SK-N-SH treated with all-trans-retinoic acid at 6 μM for 48 hours (cell line): ENCODE measurements at places on chromosomes 3 and 15.

DNA sequence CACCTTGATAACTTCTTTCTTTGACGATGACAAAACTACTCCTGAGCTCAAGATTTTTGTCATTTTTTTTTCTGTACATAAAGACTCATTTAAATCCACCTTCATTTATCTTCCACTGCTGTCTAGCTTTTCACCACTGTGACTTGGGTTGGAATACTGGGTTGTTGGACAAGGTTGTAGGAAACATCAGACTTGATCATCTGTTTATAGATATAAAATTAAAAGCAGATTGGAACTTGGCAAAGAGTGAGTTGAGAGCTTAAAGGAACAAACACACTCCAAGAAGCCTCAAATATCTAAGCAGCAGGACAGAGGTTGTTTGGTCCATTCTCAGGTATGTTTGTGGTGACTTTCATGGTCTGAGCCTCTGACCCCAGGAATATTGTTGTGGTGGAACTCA lies 141.7 kb upstream of the NDN start:
- ATAC-seq, result no peak

DNA sequence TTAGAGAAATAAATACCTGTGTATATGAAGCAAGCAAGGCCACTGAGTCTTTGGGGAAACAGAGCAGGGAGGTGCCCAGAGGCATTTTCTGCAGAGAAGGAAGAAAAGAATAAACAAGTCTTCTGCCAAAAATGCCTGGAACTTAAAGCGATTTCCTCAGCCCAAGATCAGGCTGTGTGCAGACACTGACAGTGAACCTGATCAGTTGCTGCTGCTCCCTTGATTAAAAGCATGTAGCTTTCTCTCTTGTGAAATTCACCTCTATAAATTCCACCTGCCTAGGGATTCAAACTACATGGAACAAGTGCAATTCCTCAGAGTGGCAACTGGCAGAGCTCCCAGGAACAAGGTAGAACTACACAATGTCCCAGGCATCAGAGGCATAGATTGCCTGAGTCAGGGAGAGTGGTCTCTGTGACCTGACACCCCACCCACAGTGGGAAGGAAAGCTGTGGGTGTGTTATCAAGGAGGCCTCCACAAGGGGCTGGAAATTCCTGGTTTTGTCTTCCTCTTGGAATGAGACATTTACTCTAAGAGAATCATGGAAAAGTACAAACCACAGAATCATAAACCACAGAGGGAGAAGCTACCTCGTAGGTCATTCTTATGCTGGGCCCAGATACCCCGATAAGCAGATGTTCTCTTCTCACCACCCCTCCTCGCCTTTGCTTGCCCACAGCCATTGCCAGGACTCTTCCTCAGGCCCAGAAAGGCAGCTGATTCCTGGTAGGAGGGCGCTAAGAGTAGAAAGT lies 1.8 kb upstream of the ZBTB38 start:
- ATAC-seq, result peak; percentile 30

GRCh38 chr3:99969136-99969535 lies 145.2 kb downstream of the FILIP1L start:
- no peak for ATAC-seq

DNA sequence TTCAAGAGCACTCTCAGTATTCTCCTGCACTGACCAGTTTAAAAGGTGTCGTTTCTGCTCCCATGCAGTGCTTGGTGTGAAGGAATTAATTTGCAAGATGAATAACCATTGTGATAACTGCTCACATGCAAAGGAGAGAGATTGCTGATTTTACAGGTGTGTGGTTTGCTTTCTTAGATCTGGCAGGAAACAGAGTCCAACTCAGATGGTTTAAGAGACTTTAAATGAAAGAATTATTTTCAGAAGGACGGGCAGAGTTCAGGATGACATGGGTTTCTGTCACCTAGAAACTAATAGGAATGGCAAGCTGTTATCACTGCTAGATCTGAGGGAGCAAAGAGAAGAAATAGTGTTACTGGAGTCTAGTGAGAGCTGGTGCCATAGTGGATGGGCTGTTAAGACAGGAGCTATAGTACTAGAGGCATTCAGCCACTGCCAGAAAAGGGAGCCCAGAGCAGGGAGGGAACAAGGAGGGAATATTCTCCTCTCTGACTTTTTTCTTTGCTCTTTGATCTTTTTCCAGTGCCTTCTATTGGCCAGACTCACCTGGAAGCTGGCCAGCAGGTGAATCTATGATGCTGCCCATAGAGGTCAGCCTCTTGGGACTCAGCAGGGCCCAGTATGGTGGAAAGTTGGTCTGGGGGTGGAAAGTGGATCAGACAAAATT lies 14.9 kb downstream of the ATXN7 start:
- no peak for ATAC-seq

DNA sequence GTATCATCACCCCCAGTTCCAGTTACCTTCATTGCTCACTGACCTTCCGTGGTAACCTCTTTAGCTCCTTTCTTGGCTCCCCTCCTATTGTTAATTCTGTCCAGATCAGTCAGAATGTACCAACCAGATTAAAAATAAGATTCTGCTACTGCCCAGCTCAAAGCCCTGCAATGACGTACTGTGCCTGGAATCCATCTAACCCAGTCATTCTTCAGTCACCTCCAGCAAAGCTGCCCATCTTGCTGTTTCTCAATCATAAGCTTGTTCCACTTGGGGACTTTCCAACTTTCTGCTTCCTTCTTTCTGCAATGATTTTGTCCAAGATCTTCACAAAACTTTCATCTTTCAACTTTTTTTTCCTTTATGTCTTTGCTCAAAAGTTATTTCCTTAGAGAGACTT lies 512.0 kb upstream of the ZNF385D start:
- ATAC-seq, result peak; percentile 96

GRCh38 chr3:136954251-136954650 lies 3.5 kb upstream of the IL20RB start:
- no peak for ATAC-seq

DNA sequence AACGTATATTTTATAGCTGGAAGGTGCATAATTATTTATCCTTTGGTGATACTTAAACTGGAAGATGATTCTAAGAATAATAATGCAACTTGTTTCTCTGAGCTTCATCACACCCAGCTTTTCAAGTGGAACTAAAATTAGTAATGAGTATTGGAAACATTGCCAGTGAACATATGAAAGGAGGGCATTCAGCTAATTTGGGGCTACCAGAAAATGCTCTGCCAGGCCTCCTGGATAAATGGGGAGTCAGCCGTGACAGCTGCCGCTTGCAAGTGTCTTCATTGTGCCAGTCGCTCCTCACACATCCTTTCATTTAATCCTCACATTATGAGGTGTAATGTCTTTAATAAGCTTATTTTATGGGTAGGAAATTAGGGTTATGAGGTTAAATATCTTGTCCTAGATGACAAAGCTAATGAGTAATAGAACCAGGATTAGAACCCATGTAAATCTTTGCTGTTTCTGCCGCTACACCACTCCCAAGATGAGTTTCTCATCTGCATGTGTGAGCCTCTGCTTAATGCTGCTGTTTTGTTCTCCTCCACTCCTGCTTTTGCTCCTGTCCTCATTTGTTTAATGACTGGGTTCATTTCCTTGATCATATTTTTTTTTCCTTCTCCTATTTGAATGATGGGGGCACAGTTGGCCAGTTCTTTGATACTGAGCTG lies 155.7 kb downstream of the PLCL2 start:
- no peak for ATAC-seq

- no peak for ATAC-seq
Observed at GRCh38 chr3:23052620-23053019, 150.5 kb upstream of the UBE2E2 start.

DNA sequence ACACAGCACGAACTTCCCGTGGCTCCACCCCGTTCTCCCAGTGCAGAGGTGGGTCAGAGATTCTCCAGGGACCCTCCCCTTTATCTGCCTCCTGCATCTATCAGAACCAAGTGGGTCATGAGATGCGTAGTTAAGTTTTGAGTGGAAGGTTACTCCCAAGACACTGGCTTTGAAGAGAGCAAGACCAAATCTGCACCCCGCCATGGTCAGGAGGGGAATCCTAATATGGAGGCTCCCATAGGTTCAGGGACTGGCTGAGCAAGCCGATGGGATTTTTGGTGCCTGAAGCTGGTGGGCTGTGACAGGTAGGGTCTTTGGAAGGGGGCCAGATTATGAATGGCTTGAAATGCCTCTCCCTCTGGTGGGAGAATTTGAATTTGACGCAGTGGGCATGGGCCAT lies 207.0 kb upstream of the NR2E3 start:
- ATAC-seq, result no peak

GRCh38 chr3:127033786-127034185 lies 50.9 kb downstream of the PLXNA1 start:
- ATAC-seq, result no peak

GRCh38 chr3:18018491-18019160 lies 276.2 kb upstream of the TBC1D5 start:
- ATAC-seq, result no peak

- ATAC-seq, result no peak
Observed at GRCh38 chr3:152419748-152420147, 151.0 kb downstream of the MBNL1 start.

DNA sequence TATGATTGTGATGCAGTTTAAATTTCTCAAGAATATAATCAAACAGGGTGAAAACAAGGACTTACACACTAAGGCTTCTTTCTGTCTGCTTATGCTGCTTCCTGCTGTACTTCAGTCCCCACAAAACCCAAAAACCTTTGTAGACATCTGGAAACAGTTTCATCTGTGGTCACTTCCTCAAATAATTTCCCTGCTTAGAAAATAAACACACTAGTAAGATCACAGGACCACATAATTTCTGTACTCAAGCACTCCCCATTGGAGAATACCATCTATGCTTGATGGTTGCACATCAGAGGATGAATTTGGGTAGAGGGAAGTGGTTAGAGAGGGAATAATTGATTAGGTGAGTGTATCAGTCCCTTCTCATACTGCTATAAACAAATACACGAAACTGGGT lies 266.2 kb downstream of the LSAMP start:
- peak; percentile 77 for ATAC-seq

- ATAC-seq, result no peak
Observed at GRCh38 chr15:45187578-45187893, 230 bp downstream of the SHF start.

DNA sequence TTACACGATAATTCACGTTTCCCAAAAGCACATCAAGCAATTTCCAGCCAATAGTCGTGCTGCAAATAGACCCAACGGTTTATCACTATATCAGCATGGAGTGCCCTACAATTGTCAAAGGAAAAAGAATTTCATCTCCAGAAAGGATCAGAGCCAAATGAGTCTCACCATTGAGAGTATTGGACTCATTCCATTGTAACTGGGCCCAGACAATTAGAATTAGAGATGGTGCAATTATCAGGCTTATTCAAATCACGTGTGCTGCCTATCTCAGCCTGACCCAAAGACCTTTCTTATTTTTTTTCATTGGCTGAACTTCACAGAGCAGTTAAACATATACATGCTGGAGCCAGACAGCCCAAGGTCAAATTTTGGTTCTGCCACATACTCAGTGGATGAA lies 87.0 kb upstream of the LRTM1 start:
- ATAC-seq, result no peak

DNA sequence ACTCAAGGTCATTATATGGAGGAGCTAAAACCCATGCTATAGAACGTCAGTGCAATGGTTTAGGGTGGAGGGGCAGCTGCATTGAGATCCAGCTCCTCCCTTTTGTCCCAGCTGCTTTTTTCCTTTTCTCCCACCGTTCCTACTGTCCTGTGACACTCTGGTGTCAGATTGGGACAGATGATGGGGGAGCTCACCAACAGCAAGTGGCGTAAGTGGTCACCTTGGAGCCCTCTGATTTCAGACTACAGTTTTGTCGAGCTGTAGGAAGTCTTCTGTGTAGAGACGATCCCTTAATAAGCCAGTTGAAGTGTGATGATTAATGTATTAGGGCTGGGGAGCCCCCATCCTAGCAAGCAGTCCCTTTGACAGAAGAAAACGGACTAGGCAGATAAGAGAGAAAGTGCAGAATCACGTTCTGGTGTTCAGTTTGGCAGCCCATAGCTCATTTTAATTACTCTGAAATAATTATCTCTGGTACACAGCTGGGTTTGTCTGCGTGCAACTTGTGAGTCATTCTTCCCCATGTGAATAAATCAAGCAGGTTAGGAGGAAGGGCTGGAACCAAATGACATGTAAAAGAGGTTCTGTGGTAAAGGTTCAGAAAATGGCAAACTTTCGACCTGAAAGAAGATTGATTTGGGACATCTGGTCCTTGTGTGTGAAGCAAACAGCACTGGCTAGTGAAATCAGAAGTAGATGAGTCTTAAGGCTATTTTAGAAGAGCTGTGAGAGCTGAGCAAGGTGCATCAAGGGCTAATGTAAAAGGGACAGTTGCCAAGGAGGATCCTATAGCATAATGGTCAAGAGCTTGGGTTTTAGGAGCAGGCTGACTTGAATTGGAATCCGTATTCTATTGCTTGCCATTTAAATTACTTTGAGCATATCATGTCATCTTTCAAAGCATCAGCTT lies 241.4 kb downstream of the EDEM1 start:
- ATAC-seq, result no peak

GRCh38 chr3:29759411-29760225 lies 478.7 kb downstream of the RBMS3 start:
- peak; percentile 58 for ATAC-seq

GRCh38 chr3:65545429-65545828 lies 493.3 kb downstream of the MAGI1 start:
- ATAC-seq, result no peak; the same call in 2 of the 3 replicates

DNA sequence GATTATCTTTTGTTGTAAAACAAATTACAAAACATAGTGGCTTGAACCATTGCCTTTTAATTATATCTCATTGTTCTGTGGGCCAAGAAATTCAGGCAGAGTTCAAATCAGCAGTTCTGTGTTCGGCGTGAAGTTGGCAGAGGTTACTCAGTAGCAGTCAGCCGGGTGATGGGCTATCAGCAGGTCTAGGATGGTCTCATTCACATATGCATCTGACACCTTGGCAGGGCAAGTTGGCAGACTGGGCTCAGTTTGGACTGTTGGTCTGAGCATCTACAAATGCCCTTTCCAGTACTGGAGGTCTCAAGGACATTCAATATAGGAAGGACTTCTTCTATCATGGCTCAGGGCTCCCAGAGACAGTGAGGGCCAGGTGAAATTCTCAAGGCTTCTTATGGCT lies 51.2 kb upstream of the ITGA11 start:
- ATAC-seq, result no peak

DNA sequence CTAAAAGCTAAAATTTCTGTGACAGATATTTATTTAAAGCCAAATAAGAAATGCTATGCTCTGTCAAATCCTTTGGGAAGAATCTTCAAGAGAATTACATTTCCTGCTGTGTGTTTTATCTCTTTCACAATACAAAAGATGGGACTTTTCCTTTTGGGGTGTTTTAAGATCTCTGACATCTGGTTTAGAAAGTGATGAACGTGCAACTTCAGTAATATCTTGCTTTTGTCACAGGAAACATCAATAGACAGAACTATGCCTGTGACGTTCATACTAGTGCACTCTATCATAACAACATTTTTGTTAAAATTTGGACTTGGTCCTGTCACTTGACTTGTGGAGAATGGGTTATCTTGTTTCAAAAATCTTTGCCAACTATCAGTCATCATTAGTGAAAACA lies 195.7 kb upstream of the KCNMB2 start:
- ATAC-seq, result no peak; the same call in 2 of the 3 replicates

GRCh38 chr3:161672478-161672877 lies 175.9 kb downstream of the OTOL1 start:
- no peak for ATAC-seq

DNA sequence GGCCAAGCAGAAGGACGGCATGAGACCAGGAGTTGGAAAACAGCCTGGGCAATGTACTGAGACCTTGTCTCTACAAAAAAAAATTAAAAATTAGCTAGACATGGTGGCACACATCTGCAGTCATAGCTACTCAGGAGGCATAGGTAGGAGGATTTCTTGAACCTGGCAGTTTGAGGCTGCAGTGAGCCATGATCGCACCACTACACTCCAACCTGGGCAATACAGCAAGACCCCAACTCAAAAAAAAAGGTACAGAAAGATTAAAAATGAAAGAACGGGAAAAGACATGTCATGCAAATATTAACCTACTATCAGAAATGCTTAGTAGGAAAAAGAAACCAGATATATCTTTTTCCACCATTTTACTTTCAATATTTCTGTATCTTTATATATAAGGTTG lies 99.6 kb upstream of the ATP11B start:
- ATAC-seq, result no peak
